ENCODE measurements at places on chromosomes 11 and 22. TPM values are rescaled to one million over a fixed set of nuclear protein-coding genes. Genes with fewer than 3 reads are reported as not detected.

DNA sequence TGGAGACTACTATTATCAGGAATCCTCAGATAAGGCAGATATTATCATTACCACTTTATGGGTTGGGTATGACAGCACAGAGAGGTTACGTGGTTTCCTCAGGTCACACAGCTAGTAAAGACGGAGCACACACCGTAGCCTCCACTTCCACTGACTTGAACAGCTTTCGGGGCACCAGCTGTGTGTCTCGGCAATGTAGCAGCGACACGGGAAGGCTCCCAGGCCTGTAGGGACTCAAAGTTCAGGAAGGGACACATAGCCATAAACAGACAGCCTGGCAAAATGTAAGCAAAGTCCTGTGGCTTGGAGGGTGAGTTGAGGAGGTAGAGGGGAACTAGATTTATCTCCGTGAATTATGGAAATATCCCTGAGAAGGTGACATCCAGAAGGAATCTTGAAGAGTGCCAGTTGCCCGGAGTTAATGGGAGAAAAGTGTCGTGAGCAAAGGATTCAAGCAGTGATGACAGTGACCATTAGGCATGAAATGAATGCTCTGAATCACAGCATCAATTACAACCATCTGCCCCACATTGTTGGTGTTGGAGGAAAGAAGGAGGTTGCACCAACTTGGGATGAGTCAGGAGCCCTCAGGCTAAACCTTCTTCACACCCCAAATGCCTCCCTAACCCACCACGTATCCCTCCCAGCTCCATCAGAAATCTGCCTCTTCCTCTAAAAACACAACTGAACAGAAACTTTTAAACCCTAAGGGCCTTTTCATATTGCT, 106.7 kb upstream of the ASPHD2 start:
- peak; percentile 77 for DNase-seq

DNA sequence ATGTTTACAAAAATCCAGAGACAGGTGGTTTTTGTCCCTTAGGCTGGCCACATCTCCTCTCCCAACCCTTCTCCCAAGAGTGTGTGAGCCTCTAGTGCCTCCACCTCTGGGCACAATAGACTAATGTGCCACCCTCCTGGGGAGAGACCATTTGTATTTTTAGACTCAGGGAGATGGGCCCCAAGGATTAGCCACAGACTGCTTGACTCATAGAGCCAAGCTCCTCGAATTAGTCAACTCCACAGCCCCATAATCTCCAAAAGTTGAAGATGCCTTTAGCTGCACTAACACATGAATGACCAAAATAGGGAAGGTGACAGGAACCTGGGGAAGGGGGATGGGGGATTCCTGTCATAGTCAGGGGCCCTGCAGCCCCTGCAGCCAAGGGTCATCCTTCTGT, 53.0 kb upstream of the LRRC32 start:
- no peak for DNase-seq

- DNase-seq = peak; percentile 7
These were observed 33.8 kb downstream of the SYT13 start for GRCh38 chr11:45252134-45252856.

- peak; percentile 70 for DNase-seq
These were observed 74.2 kb downstream of the KIRREL3 start for GRCh38 chr11:126926376-126926791.

DNA sequence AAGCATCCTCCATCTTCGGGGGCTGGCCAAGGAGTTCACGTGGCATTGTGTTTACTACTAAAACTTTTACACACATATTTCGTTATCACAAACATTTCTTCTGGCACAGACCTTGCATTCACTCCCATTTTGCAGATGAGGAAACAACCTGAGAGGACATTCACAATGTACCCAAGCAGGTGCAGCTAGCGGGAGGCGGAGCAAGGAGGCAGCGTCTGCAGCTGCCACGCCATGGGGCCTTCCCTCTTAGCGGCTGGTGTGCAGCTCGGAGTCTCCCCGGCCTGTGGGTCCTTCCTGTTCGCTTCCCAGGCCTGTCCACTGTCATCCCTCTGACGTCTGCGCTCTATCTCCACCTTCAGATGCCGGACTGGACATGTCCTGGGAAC, 807.8 kb downstream of the TBC1D22A start:
- DNase-seq = no peak

GRCh38 chr11:72497731-72498130, 63.4 kb upstream of the CLPB start:
- DNase-seq = no peak

OR52I1 gene
- total RNA-seq = not detected

TP53AIP1 gene
- total RNA-seq = not detected

DNA sequence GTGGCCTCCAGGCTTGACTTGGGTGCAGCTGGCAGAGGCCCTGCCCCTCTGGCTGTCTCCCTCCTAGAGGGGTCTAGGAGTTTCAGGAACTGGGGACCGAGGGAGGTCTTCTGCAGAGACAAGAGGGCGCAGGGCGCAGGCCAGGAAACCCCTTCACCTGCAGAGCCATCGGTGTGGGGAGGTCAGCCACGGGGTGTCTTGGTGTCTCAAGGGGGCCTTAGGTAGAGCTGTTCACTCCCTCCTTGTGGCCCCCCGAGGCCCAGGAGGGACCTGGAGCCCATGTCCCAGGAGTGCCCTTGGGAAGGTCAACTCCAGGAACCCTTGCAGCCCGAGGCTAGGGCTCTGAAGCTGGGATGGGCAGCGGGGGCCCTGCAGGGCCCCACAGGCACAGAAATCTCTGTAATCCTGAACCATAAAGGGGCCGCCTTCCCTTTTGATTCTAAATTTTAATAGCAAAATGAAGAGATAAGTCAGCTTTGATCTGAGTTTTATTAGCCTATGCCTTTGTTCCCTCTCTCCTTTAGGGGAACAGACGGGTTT, 31.4 kb upstream of the TH start:
- no peak for DNase-seq

DNA sequence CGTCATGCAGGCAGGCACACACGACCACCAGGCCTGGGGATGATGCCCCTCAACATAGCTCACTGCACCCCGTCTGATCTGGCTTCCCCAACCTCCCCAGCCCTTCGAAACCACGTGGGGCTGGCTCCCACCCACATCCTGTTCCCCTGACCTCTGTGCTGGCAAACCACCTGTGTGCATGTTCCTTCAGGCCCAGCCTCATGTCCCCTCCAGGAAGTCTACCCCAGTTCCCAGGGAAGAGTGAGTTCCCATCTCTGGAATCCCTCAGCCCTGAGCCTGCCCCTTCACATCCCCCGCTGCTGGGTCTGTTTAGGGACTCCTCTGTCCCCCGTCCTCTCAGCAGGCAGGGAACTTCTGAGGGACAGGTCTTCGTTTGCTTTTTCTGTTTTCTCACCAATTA, 7.1 kb downstream of the SLC7A4 start:
- no peak for DNase-seq

RFPL3 gene
- total RNA-seq = not detected

GRCh38 chr11:61193596-61193995, 9.7 kb upstream of the PGA3 start:
- DNase-seq = no peak

DNA sequence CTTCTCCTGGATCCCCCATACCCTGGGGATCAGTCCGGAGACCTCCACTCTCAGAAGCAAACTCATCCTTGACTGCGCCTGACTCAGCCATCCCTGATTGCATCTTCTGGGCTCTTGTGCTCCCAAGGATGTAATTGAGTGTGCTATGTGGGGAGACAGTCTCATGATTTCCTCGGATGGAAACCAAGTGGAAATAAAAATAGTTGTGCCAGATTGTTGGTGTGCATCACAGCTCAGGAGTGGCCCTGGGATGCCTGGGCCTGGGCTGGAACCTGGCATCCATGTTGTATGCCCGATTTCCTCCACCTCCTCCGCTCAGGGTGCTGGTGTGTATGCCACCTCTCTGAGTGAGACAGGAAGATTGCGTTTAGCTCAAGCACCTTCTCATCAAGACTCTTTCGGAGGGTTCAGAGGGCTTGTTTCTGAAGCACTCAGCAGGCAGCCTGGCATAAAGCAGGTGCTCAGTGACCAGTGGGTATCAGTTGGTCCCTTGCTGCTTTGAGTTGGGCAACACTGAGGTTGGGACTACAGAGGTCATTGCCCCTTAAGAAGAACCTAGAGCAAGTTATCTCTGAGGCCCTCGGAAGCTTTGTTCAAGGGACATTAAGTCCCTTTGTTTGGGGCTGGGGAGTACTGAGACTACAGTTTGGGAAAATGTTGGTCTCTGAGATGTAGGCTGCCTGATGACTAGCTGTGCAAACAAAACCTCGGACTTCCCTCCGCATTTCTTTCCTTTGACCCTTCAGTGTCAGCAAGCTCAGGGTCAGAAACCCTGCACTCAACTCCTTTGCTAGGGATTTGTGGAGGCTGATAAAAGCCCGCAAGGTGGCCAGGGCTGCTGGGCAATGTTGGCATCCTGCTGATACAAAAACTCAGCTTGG, 24.8 kb upstream of the MICAL2 start:
- DNase-seq = peak; percentile 64

DNA sequence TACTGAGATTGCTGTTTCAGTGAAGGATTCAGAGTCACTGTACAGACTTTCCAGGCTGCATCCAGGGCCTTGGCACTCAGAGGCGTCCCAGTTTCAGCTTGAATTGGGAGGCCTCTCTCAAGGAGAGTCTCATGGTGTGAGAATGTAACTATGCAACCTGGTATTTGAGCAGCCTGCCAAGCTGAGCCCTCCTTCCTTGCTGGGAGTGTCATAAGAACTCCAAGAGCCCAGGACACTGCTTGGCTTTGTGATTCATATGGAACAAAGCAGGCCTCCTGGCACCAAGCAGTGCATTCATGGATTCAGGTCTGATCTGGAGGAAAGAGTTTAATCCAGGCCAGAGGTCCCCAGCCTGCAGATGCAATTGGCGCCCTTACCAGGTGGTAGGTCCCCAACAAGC, 171.7 kb downstream of the DBX1 start:
- DNase-seq = peak; percentile 92

GRCh38 chr11:70191495-70192140, 11.5 kb upstream of the FADD start:
- DNase-seq = peak; percentile 49

C11orf16 gene
- not detected for total RNA-seq

- DNase-seq = no peak
These were observed 4.0 kb downstream of the DSCAML1 start for GRCh38 chr11:117792992-117793391.

DNA sequence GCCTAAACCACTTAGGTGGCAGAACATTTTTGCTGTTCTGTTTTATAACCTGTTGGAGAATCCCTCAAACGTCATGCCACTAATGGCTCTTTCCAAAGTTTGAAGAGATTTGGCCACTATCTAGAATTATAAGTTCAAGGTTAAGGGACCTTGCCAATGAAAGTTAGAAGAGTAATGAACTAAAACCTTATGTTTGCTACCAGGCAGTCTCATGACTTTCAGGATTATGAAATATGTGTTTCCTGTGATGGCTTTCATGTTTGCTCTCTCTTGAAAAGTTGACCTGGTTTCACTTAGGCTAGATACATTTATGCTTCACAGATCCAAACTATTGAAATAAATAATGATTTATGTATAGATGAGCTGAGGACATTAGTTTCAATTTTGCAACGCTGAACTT, 340.0 kb downstream of the LRRC4C start:
- DNase-seq = no peak

DNA sequence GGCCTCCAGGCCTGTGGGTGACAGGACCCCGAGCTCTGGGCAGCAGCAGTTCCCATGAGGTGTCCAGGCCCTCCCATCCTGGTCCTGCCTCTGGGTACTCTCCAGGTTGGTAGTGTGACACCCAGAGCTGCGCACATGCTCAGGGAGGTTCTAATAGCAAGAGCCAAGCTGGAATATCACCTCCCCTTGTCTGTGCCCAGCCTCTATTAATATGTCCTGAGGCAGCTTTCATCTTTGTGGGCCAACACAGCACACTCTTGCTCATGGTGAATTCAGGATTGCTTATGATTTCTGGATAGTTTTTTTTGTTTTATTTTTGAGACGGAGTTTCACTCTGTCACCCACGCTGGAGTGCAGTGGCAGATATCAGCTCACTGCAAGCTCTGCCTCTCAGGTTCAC, 3.3 kb downstream of the P2RX6 start:
- DNase-seq = no peak

- DNase-seq = peak; percentile 81
These were observed 97.7 kb downstream of the MPPED2 start for GRCh38 chr11:30488304-30488998.

KCNJ1 gene
- total RNA-seq = not detected

GRCh38 chr11:31529189-31529588, 19.6 kb downstream of the ELP4 start:
- DNase-seq = no peak

DSCAML1 gene
- total RNA-seq = not detected

DNA sequence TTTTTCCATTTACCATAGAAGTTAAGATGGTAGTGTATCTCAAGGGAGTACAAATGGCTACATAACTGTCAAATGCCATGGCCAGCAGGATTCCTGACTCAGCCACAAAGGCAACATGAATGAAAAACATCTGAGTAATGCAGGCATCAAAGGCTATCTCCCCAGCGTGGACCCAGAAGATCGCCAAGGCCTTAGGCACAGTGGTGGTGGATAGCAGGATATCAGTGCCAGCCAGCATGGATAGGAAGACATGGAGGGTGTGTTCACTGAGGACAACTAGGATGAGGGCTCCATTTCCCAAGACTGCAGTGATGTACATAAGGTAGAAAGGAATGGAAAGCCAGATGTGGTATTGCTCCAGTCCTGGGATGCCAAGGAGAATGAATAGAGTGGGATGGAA, 18.0 kb downstream of the OR52B2 start:
- no peak for DNase-seq

DNA sequence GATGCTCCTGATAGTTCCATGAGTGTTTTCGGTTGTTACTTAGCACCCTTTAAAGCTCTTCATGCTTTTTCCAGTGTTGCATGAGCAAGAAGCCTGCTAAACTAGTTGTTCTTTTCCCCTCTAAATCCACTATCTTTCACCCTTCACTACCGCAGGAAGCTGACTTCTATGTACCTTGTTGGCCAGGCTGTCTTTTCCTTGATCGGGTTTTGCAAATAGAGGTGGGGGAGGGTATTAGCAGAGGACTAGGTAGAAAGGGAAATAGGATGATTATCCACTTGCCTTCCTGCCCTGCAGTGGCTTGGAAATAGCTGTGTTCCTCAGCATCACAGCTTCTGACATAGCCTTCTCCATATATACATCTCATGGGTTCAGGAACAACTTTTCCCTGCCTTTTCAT, 23.9 kb downstream of the AASDHPPT start:
- no peak for DNase-seq

CNIH2 gene
- total RNA-seq = 0.54 TPM

CRYBB1 gene
- total RNA-seq = not detected

LDHAL6A gene
- total RNA-seq = not detected

DNA sequence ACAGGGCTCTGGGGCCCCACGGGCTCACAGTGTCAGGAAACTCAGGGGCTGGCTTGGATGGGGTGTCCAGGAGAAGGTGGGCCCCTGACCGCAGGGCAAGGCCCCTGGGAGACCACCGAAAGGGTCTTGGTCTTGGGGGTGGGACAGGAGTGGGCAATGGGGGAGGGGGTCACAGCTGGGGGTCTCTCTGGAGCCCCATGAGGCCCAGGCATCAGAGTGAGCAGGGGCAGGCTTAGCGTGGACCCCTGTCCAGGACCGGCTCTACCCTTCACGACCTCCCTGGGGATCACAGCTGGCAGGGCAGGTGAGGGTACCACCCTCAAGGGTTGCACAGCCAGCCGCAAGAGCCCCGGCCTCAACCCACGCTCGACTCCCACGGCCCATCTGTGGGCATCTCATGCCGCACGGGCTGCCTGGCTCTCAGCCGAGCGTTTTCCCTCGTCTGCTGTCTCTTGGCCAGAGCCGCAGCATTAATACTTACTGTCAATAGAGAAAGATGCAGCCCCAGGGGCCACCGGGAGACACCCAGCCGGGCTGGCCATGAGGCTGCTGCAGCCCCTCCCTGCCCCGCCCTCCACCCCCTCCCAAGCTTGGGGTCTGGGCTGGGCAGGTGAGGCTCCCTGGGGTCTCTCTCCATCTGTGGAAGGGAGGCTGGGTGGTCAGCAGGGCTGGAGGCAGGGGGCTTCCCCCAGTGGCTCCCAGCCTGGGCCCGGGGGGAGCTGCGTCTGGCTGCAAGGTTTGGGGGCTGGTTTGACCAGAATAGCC, 662 bp downstream of the MUC5B start:
- DNase-seq = no peak
